Right atrium auricular region (tissue), 2 donors: ENCODE measurements at places on chromosomes 11 and 22. TPM values are rescaled to one million over a fixed set of nuclear protein-coding genes. Genes with fewer than 3 reads are reported as not detected.

Gene POTEH
- total RNA-seq = not detected

Gene CASP1
- 8.8 TPM for total RNA-seq

Gene CNGA4
- total RNA-seq = not detected

- no peak overlapping the region for H3K27ac ChIP-seq
- no peak overlapping the region for H3K4me3 ChIP-seq
- no peaks in the 10 kb centered on the region for H3K4me1 ChIP-seq
- DNase-seq = no peak
- H3K27me3 ChIP-seq = no peaks in the 10 kb centered on the region
These were observed 17.8 kb downstream of the SLC25A18 start for GRCh38 chr22:17581056-17581455.

Gene SMIM35
- total RNA-seq = not detected

- H3K36me3 ChIP-seq = peaks cover 60% of the 10 kb centered on the region
- no peak for DNase-seq
- H3K27ac ChIP-seq = no peak overlapping the region
- H3K4me3 ChIP-seq = no peak overlapping the region
- no peaks in the 10 kb centered on the region for H3K4me1 ChIP-seq
These were observed 31.5 kb upstream of the KRTAP5-7 start for GRCh38 chr11:71495286-71496230.

GRCh38 chr11:116792869-116793771 is 1.4 kb upstream of the APOA5 start:
- no peak for DNase-seq
- no peak overlapping the region for H3K4me3 ChIP-seq
- H3K36me3 ChIP-seq = no peaks in the 10 kb centered on the region
- no peaks in the 10 kb centered on the region for H3K27me3 ChIP-seq
- no peak overlapping the region for H3K27ac ChIP-seq
